ENCODE measurements at places on chromosomes 3 and 15.

DNA sequence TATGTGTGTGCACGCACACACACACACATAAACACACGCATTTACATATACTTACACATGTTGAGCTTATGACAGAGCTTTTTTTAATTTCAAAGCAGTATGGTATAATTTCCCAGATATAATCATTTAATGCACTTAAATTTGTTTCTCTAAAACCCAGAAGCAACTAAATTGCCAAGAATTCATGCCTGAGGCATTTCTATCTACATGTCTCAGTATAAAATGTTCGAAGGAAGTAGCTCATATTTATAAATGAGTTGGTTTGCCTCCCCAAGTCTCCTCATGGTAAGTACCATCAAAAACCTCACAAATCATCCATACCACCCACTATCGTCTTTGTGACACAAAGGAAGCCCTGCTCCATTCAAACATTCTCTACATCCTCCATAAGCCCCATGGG is 130.6 kb downstream of the RPL22L1 start:
- no peak for DNase-seq

DNA sequence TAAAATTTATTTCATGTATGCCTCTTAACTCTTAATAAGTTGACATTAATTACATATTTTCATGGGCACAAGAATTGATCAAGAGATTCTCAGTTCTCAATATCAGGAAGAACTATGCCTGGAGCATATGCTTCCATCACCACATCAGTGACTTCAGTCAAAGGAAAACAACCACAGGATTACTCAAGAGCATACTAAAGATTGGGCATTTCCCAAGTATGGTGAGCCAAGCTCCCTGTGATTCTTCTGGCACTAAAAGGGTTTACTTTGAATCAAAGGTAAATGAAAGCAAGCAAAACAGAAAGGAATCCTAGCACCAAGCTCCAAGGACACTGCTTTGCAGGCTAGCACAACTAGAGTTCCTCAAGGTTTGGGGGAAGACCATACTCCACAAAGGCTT is 44.6 kb downstream of the FMN1 start:
- no peak for DNase-seq

DNA sequence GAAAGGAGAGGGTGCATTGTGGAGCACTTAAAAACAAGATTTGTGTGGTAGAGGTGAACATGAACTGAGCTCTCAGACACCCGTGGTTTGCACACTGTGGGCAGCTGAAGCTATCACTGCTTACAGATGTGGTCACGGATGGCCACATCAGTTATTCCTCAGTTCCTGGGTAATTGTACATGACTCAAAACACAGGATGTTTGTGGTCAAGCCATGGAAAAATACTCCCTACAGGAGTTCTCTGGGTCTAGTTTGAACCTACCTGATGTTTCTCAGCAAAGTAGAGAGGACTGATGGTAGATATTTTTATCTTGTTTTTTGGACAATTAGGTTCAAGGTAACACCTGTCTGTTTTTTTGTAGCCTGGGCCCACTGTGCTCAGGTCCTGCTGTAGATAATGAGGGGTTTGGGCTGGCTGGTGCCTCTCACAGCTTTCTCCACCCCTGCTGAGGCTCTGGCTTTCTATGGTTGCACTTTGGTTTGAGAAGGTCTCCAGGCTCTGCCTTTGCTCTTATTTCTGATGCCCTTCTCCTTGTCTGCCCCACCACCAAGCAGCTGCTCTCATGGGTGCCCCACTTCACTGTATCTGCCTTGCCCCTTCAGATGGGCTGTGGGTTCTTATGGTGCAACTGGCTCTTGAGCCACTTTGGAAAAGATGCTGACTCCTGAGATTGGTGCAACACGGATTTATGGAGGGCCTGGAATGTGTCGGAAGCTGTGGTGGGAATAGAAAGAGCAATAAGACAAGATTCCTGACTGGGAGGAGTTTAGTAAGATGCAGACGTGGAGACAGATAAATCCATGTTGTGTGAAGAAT is 40.1 kb downstream of the CDCP1 start:
- DNase-seq, result no peak

GRCh38 chr15:68252925-68253534 is 23.5 kb upstream of the CLN6 start:
- no peak for DNase-seq

DNA sequence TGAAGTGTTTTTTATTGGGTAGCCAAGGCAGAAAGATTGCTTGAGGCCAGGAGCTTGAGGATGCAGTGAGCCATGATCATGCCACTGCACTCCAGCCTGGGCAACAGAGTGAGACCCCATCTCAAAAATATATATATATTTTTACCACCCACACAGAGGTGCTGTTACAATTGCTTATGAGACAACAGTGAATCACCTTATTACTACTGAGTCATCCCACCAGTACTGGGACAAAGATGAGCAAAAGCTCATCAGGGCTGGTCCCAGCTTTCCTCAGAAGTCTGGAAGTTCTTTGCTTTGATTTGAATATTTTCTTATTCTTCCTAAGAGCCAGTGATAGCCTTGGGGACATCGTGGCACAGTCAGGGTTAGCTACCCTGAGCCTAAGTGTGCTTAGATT is 207.7 kb downstream of the SOX2 start:
- DNase-seq, result no peak

DNA sequence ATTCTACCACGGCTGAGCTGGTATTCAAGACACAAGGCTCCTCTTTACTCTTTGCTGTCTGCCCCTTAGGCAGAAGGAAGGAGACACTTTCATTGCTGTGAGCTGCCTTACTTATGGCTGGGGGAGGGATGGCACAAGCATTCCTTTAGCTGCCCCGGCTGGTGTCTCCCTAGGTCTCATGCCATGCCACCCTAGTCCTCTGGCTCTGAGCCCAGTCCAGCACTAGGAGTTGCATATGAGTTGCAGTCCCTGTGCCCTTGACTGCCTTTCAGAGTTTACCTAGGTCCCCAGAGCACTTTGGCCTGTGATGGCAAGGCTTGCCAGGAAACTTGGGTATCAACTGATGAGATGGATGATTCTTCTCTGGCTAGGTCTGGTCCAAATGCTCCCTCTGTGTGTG is 296.4 kb downstream of the RBMS3 start:
- no peak for DNase-seq

DNA sequence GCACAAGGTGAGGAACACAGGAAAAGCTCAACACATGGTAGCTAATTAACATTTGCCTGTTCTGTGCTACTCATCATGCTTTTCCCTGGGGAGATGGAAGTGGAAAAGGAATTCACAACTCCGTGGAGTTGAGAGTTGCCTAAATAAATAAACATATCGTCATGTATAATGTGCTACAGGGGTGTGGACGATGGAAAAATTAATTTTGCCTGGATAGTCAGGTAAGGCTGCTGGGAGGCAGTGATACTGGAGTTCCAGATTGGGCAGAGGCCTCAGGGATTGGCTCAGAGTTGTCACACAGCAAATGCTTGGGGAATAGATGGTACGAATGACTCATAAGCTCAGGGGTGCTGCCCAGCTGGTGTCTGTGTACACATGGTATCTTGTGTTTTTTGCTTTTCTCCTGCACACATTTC is 3.1 kb upstream of the ABHD6 start:
- DNase-seq, result no peak

DNA sequence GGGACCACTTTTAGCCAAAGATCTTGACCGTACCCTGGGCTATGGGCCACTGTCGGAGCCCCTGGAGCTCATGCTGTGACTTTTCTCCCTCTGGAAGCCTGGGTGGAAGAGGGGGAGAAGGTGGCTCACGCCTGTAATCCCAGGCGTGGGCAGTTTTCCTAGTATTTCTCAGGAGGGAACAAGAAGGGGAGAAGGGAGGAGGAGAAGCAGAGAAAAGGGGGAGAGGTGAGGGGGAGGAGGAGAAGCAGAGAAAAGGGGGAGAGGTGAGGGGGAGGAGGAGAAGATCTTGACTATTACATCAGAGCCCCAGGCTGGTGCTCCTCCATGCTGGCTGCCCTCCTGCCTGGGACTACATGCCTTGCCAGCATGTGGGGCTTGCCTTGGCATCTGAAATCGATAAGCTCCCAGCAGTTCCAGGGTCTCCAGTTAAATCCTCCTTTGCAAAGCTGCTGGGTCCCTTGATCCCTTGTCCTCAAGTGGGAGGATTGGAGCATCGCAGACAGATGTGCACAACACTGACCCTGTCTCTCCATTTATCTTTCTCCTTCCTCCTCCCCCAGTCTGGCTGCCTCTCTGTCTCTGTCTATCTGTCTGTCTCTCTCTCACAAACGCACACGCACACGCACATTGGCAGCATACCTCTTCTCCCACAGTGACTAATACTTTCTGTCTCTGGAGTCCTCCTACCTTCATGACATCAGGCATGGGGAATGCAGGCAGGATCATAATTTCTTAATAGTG is 41.6 kb downstream of the MRAS start:
- DNase-seq, result no peak

GRCh38 chr15:78072080-78072892 is 5.2 kb downstream of the TBC1D2B start:
- no peak for DNase-seq

- DNase-seq, result no peak
These were observed 141.5 kb downstream of the ZMAT3 start for GRCh38 chr3:178930116-178930515.

GRCh38 chr15:74421302-74422245 is 12.2 kb downstream of the SEMA7A start:
- DNase-seq, result no peak

- DNase-seq, result no peak
These were observed 969 bp upstream of the BSN start for GRCh38 chr3:49553324-49553691.

DNA sequence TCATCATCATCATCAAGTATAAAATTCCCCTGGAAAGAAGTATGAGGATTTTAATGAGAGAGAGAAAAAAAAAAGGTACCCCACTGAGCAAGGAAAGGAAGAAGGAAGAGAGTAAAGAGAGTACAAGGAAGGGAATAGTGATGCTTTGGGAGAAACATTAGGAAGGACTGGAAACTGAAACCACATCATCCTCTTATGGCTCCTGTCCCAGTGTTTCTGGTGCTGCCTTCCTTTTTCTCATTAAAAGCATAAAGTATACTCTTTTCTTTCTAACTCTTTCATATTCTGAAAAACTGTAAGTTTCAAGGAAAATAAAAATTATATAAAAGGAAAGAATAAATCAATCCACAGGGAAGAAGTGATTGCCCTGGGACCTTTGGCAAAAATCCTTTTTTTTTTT is 616.4 kb upstream of the CBLB start:
- DNase-seq, result no peak

- DNase-seq, result no peak
These were observed 34.5 kb upstream of the CHST2 start for GRCh38 chr3:143084856-143085731.

DNA sequence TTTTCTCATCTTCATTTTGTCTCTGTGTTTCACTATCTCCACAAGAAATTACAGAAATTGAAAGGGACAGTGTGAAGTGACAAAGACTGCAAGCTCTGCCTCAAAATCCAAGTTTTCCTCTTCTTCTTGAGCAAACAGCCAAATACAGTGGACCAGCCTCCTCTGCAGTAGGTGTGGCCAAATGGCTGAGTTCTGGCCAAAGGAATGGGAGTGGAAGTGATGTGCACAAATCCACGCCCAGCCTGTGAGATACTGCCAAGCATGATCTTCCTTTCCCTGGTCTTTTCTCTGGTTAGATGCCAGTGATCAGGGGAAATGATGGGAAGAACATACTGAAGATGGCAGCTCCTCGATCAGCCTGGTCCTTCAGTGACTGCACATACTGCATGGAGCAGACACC is 111.0 kb upstream of the CPNE4 start:
- DNase-seq, result no peak

DNA sequence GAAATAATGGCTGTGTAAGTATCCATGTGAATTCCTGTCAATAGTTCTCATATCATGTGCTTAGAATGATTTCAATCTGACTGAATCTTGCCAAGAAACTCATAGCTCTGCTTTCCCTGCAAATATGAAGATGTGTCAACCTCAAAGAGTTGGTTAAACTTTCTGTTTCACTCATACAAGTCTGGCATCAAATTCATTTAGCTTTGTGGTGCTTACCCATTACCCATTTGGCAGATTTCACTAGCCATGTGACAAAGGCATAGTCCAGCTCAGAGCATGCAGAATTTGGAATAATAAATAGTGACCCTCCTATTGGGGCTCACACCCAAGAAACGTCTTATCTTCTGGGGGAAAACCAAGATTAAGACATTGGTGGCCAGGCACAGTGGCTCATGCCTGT is 256.6 kb upstream of the TPRG1 start:
- no peak for DNase-seq

DNA sequence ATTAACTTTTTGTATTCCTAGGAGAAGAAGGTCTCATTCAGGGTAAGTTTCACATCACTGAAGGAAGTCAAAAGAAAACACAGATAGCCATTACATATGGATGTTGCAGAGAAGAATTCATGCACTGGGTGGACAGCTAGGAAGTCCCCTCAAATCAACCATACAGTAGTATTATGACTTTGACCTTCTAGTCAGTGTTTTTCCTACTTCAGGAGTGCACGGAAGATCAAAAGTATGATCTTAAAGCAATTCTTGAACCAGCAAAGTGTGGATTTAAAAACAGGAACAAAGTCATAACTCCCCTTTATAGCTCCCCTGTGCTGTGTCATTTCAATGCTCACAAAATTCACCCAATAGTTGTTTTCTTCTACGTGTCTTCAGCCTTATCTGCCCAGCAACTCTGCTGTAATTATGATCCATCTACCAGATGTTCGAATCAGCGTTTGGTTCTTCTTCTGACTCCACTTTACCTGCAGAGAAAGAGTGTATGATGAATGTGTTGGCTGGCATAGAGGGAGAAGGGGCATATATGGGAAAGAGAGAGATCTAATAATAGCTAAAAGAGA is 118.1 kb upstream of the MEIS2 start:
- no peak for DNase-seq

- no peak for DNase-seq
These were observed 337.9 kb upstream of the GRM7 start for GRCh38 chr3:6523043-6523442.

DNA sequence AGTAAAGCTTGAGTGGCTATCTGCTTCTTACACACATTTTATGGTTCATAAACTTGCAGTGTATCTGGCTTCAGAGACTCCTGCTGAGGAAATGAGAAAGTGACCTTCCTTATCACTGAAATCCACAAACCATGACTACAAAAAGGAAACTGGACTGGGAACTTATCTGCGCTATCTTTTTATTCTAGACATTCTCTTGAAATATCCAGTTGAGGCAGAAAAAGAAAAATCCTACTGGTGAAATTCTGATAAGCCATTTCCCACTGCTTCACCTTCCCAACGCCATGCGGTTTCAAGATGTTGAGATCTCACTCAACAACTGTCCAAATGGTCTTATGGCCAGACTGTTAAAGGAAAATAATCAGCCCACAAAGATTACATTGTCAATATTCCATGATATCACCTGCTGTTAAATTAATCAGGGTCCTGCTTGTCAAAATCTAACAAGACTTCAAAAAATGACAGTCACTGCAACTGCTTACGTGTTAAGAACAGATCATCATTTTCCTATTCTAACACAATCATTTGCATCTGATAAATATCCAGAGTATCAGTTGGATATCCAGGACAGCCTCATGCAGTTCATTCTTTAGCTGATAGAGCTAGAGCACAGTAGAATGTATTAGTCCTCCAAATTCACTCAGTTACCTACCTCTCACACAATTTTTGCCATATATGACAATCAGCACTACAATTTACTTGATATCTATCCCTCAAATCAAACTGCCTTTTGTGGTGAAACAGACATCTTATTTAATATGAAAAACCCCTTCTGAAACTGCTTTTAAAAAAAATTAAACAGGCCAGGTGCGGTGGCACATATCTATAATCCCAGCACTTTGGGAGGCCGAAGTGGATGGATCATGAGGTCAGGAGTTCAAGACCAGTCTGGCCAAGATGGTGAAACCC is 538.1 kb downstream of the MAGI1 start:
- no peak for DNase-seq

- no peak for DNase-seq
These were observed 53.4 kb downstream of the TPRA1 start for GRCh38 chr3:127536830-127537812.

- no peak for DNase-seq
These were observed 34.3 kb upstream of the ANKDD1A start for GRCh38 chr15:64877435-64877834.
